ENCODE measurements at places on chromosomes 5 and 9.

- no peak for DNase-seq
These were observed 137.0 kb downstream of the FER start for GRCh38 chr5:108884736-108885135.

DNA sequence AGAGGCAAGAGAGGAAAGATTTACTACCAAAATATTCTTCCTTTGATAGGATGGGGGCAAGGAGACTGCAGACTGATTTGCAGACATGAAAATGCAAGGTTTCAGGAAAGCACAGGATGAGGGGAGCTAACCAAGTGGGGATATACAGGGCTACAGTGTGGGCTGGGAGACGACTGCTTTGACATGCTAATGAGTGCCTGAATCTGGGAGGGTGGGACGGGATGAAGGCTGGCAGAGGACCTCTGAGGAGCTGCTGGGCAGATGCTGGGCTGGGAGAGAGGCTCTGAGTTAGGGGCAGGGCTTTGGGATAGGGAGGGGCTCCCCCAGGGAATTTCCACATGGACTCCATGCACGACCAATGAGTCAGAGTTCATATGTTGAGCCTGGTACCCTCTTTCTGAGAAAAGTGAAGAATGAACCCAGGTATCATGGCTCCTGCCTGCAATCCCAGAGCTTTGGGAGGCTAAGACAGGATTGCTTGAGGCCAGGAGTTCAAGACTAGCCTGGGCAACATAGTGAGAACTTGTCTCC is 4.9 kb upstream of the CPLX2 start:
- no peak for DNase-seq

DNA sequence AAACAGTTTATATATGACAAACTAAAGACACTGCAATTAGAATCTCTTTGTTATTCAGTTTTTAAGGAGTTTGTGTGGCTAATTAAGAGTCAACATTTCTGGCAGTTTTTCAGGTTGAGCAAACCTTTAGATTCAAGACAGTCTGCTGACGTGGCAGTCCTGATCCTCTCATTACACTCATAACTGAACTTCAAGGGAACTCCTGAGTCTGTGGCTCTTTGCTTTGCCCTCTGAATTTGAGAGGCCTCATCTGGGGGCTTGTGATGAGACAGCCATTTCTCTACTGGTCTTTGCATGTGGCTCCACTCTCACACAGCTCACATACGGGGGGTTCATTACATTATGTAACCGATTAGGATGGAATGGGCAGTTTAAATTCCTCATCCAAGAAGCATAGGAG is 182.9 kb upstream of the MEF2C start:
- no peak for DNase-seq

DNA sequence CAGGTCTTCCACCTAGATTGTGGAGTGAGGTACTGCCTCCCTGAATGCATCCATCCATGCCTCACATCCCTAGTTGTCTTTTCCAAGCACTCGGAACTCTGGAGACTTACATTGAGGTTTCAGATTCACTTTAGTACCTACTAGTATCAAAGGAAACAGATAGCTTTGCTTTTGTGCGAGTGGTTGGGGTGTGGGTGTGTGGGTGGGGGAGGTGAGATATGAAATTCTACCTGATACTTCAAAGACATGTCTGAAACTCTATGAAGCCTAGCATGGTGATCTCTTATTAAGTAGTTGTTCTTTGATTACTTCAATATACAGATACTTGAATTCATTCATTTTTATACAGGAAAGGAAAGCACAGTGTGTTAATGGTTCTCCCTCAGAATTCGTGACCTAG is 64.4 kb downstream of the MCCC2 start:
- no peak for DNase-seq

Measured in activated T-cell treated with anti-CD3 and anti-CD28 coated beads for 1 hour (primary cell).